ENCODE measurements at places on chromosomes 4 and X.

GRCh38 chr4:44760142-44760898, 34.0 kb upstream of the GNPDA2 start:
- H3K36me3 ChIP-seq, result no peaks in the 10 kb centered on the region
- no peak overlapping the region for H3K4me3 ChIP-seq
- DNase-seq, result no peak
- peaks cover 22% of the 10 kb centered on the region for H3K27me3 ChIP-seq

DNA sequence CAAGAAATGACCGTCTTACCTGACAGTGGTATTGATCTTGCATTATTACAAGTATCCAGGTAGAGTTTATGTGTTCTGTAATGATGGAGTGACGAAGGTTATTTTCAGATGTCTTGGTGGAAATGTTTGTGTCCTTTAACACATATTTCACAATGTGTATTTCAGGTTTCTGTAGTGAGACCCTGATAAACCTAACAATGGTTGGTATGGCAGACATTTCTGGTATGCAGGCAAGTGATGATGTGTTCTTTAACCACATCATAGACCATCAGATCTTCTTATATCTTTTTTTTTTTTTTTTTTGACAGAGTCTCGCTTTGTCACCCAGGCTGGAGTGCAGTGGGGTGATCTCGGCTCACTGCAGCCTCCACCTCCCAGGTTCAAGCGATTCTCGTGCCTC, 14.6 kb upstream of the ATXN3L start:
- no peaks in the 10 kb centered on the region for H3K27me3 ChIP-seq
- no peak for DNase-seq
- H3K4me1 ChIP-seq, result peaks cover 3% of the 10 kb centered on the region
- H3K27ac ChIP-seq, result no peak overlapping the region
- H3K36me3 ChIP-seq, result no peaks in the 10 kb centered on the region

- H3K27ac ChIP-seq, result no peak overlapping the region
- no peak for DNase-seq
- H3K36me3 ChIP-seq, result no peaks in the 10 kb centered on the region
- H3K27me3 ChIP-seq, result no peaks in the 10 kb centered on the region
- H3K4me1 ChIP-seq, result no peaks in the 10 kb centered on the region
- no peak overlapping the region for H3K4me3 ChIP-seq
Observed at GRCh38 chr4:11631416-11631815, 202.7 kb upstream of the HS3ST1 start.

DNA sequence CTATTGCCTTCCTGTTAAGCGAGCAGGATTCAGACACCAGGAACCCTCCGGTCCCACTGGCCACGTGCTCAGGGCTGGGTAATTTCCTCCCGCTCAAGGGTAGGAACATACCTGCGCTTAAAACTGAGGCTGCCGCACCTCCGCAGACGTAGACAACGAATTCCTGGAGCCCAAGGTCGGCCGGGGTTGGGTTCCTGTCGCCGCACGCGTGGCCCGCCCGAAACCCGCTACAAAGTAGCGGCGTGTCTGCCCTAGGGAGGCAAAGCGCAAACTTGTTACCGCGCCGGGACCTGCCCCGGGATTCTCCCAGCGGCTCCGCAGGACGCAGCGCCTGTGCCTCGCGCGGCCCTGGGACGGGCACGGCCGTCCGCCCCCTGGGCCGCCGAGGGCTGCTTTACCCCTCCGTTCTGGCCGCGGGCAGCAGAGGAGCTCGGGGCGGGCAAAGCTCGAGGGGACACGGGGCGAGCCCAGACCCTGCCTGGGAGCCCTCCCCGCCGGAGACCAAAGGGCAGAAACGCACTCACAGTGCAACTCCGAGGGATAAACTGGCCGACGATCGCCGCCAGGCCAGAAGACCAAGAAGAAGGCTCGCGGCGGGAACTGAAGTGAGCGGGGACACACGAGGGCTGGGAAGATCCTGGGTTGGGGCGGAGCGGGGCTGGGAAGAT, at the start of gene ERVMER34-1:
TSS of gene ERVMER34-1 (minus strand) at position 607 of the 668 bp plus-strand sequence. CDS start 5,905 bp downstream, outside the sequence.
- peaks cover 6% of the 10 kb centered on the region for H3K4me1 ChIP-seq
- H3K27me3 ChIP-seq, result peaks cover 82% of the 10 kb centered on the region
- H3K36me3 ChIP-seq, result no peaks in the 10 kb centered on the region

GRCh38 chr4:84925558-84925957, 40.9 kb downstream of the WDFY3 start:
- H3K36me3 ChIP-seq, result no peaks in the 10 kb centered on the region
- H3K27ac ChIP-seq, result no peak overlapping the region
- H3K27me3 ChIP-seq, result peaks cover 2% of the 10 kb centered on the region
- no peak for DNase-seq
- H3K4me3 ChIP-seq, result no peak overlapping the region

- no peak for DNase-seq
- no peak overlapping the region for H3K27ac ChIP-seq
- H3K36me3 ChIP-seq, result no peaks in the 10 kb centered on the region
- H3K4me1 ChIP-seq, result no peaks in the 10 kb centered on the region
Observed at GRCh38 chrX:4690521-4690920, 977.1 kb upstream of the PRKX start.

- DNase-seq, result no peak
Observed at GRCh38 chrX:25383196-25383595, 367.4 kb upstream of the ARX start.

DNA sequence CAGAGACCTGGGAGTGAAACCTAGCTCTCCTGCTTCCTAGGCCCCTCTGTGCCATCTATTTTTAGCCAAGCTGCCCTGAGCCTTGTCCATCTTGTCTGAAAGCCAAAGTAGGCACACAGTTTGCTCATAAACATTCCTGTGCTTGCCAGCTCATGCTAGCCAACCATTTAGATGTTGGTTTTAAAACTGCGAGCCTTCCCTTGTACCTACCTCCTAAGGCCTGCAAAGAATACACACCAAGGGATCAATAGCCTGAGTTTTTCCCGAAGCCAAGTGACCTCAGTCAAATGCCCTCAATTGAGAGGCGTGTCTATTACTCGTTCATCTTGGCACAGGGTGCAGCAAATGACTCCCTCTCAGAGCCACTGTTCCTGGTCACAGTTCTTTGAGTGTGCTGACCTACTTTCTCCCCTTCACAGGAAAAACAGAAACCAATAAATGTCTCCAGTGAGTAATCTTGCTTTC, 48.5 kb downstream of the ZCCHC12 start:
- H3K27me3 ChIP-seq, result peaks cover 17% of the 10 kb centered on the region
- H3K4me3 ChIP-seq, result no peak overlapping the region
- H3K27ac ChIP-seq, result no peak overlapping the region
- no peak for DNase-seq
- H3K4me1 ChIP-seq, result no peaks in the 10 kb centered on the region

DNA sequence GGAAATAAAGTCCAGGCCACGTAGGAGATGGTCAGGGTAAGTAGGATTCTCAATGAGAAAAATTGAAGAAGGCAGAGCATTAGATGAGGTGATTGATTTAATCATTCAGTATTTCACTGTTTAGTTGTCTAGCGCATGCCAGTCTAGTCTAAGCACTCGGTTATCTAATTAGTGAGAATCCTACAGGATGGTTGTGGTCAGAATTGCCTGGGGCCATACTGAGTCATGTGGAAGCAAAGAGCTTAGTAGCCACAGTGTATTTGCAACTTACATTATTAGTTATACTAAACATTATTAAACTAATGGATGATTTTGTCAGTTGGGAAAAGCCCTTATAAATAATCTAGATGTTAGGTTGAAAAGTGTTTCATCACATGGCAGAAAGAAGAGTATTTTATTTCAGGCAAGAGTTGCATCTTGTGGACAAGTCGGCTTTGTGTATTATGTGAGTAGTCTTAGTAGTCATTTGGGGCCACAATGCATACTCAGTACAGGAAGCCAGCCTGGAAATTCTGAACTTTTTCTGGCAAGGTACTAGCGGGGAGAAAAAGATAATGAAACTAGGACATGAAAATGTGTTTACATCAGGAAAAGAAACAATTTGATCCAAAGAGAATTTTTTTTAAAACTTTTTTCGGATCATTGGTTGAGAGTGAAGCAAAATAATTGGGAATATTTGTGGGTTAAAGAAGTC, 31.9 kb downstream of the CPEB2 start:
- no peak overlapping the region for H3K27ac ChIP-seq
- DNase-seq, result no peak
- H3K36me3 ChIP-seq, result peaks cover 47% of the 10 kb centered on the region
- no peaks in the 10 kb centered on the region for H3K27me3 ChIP-seq
- H3K4me1 ChIP-seq, result peaks cover 12% of the 10 kb centered on the region

DNA sequence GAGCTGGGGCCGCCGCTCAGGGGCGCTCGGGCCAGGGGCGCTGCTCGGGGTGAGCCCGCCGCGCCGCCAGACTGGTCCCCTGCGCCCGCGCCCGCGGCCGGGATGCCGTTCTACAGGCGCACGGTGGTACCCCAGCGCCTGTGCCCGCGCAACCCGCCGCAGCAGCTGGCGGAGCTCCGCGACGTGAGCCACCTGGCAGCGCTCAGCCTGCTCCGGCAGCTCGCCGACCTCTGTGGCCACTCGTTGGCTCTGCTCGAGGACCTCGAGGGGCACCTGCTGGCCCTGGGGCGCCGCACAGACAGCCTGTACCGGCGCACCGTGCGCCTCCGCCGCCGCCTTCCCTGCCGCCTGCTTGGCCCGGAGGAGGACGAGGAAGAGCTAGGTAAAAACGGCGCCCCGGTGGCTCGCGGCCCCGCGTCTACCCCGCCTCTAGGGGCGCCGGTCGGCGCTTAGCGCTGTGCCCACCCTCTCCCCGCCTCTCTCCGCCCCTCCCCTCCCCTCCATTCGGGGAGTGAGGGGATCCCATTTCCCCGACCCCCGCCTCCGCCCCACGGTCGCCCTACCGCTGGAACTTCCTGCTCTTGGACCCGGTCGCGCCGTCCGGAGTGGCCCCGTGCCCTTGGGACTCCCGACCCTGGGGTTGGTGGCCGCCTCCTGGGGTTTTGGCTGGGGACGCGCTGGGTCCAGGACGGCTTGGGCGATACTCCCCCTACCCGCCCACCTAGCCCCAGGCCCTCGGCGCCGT, 513 bp downstream of the NHSL2 start:
- H3K36me3 ChIP-seq, result no peaks in the 10 kb centered on the region
- peak; percentile 12 for DNase-seq
- no peak overlapping the region for H3K27ac ChIP-seq
- H3K27me3 ChIP-seq, result peaks cover 33% of the 10 kb centered on the region
- H3K4me1 ChIP-seq, result no peaks in the 10 kb centered on the region

DNA sequence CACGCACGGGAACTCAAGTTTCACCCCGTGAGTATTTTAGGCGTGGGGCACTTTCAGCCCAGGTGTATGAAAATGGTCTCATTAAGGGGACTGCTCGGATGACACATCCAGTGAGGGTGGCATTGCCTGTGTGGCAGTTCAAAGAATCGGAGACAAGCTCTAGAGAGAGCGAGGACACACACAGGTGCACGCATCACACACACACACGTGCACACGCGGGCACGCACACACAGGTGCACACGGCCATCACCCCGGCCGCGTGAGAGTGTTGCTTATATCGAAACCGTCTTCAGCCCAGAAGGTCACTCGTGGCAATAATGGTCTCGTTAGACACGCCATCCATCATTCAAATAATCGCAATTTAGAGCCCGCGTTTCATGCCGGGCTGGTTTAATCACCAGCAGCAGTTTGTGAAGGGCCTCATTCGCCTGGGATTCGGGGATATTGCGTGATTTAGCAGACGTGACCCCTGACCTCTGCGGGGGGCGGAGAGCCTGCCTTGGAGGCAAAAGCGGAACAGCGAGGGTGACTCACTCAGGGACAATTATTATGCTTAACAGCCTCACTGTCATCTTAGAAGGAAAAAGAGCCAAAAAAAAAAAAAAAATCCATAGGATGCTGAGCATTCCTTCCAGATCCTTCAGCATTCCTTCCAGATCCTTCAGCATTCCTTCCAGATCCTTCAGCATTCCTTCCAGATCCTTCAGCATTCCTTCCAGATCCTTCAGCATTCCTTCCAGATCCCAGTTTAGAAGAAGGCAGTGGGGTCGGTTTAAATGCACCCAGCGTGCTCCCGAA, 89.4 kb upstream of the PPP2R3B start:
- peaks cover 8% of the 10 kb centered on the region for H3K36me3 ChIP-seq
- no peak overlapping the region for H3K4me3 ChIP-seq
- H3K4me1 ChIP-seq, result no peaks in the 10 kb centered on the region
- peaks cover 18% of the 10 kb centered on the region for H3K27me3 ChIP-seq
- no peak for DNase-seq

DNA sequence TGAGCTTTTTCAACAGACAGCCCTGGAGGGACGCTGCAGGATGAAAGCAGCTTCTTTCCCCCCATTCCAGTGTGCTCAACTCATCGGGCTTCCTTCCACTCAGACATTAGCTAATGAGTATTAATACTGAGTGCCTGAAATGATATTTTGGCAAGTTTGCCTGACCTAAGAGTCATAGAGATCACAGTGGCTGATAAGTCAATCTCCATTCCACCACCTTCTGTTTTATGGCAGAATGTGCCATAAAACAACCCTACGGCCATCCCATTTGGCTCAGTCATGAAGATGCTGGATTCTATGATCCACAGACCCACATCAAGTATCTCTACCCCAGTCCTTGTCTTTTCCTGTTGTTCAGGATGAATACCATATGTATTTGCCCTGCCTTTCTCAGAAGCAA, 48.3 kb upstream of the MAB21L2 start:
- peaks cover 3% of the 10 kb centered on the region for H3K4me1 ChIP-seq
- H3K27ac ChIP-seq, result no peak overlapping the region
- H3K4me3 ChIP-seq, result no peak overlapping the region
- no peaks in the 10 kb centered on the region for H3K27me3 ChIP-seq

DNA sequence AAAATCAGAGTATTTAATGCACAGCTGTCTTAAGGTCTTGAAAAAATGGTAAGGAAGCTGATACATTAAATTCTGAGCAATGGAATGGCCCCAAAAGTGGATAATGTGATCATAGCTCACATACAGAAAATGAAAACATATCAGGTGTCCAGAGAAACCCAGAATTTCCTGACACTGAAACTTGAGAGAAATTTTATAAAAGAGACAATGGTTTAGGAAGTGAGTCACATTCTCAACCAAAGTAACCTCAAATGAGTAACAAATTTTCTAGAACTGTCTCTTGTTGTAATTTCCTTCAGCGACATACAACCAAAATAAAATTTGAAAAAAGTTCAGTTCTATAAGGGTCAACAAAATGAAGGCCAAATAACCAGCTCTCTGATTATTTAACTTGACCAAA, 37.4 kb upstream of the PACRGL start:
- no peaks in the 10 kb centered on the region for H3K36me3 ChIP-seq
- DNase-seq, result no peak

- no peak overlapping the region for H3K27ac ChIP-seq
- H3K4me1 ChIP-seq, result peaks cover 46% of the 10 kb centered on the region
- no peaks in the 10 kb centered on the region for H3K27me3 ChIP-seq
- peaks cover 19% of the 10 kb centered on the region for H3K36me3 ChIP-seq
- H3K4me3 ChIP-seq, result no peak overlapping the region
Observed at GRCh38 chr4:87044511-87045233, 109.9 kb downstream of the AFF1 start.

- H3K36me3 ChIP-seq, result no peaks in the 10 kb centered on the region
- H3K4me3 ChIP-seq, result no peak overlapping the region
- no peaks in the 10 kb centered on the region for H3K27me3 ChIP-seq
- H3K27ac ChIP-seq, result no peak overlapping the region
- no peaks in the 10 kb centered on the region for H3K4me1 ChIP-seq
- no peak for DNase-seq
Observed at GRCh38 chrX:32687379-32687778, 524.0 kb downstream of the DMD start.

- no peak overlapping the region for H3K27ac ChIP-seq
- DNase-seq, result no peak
- peaks cover 55% of the 10 kb centered on the region for H3K36me3 ChIP-seq
- H3K4me3 ChIP-seq, result no peak overlapping the region
Observed at GRCh38 chr4:25837107-25837506, 25.7 kb downstream of the SEL1L3 start.
